ENCODE measurements at places on chromosomes 5 and 9.

DNA sequence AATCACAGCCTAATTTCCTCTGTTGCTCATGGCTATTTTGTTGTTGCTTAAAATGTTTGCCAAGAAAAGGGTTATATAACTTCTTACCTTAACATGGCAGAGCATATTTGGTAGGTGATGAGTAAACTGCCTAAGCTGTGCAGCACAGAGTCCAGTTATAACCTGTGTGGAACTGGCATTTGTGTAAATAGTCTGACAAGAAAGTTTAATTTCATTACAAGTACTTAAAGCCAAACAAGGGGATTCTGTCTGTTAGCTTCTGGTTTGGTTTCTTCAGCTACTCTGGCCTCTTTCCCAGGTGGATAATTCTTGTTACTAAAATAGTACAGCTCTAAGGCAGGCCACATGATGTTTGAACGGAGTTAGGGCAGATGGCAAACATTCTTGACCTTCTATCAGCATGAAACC, 72.2 kb downstream of the PTCD2 start:
- DNase-seq = no peak

DNA sequence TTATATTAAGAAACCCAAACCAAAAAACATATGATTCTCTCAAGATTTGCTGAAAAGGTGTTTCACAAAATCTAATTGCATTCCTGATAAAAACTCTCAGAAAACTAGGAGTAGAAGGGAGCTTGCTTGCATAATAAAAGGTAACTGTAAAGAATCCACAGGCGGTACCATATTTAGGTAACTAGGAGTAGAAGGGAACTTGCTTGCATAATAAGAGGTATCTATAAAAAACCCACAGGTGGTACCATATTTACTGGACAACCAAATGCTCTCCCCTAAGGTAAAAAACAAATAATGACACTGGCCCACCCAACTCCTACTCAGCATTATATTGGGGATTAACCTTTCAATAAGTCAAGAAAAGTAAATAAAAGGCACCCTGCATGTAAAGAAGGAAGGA, 57.5 kb upstream of the FCN1 start:
- DNase-seq = no peak

- DNase-seq = no peak
Measured at GRCh38 chr9:117574099-117574498, 130.1 kb upstream of the TLR4 start.

- no peak for DNase-seq
Measured at GRCh38 chr5:38166832-38167231, 91.5 kb upstream of the EGFLAM start.

GRCh38 chr5:146048994-146049703, 56.2 kb downstream of the PLAC8L1 start:
- DNase-seq = peak; percentile 74

GRCh38 chr5:93893075-93893474, 151.7 kb upstream of the POU5F2 start:
- no peak for DNase-seq

DNA sequence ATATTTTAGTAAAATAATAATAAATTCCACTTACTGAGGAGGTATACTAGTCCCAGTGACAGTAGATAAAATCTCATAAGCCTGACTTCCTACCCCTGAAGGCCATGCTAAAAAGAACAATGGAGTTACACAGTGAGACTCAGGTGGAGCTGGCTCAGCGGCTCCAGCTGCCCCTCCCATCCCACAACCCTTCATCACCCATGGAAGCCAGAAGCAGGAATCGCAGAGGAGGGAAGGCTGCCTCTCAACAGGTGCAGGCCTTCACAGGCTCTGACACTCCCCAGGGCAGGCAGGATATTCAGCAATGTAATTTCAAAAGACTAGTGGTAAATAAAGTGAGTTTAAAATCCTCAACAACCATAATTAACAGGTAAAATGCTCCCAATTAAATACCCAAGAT, 67.5 kb downstream of the FANCC start:
- no peak for DNase-seq

DNA sequence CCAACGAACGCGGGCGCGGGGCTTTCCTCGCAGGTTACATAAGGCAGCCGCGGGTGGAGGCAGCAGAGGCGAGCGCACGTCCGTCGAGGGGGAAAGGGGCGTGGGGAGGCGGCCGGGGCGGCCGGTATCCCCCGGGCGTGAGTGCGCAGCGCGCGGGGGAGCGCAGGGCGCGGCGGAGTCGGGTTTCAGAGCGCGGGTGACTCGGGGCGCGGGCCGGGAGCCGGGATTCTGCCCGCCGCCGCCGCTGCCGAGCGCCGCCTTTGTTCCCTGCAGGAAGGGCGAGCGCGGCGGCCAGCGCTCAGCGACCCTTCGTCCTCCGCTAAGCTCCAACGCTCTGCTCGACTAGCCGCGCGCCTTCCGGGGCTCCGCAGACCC, at the start of gene COL15A1:
Gene COL15A1 (plus strand): TSS at position 226 of the 375 bp plus-strand sequence. CDS start 155 bp downstream, outside the sequence.
- DNase-seq = no peak

- DNase-seq = peak; percentile 41
Measured at GRCh38 chr9:91089405-91090129, 272.2 kb downstream of the AUH start.

DNA sequence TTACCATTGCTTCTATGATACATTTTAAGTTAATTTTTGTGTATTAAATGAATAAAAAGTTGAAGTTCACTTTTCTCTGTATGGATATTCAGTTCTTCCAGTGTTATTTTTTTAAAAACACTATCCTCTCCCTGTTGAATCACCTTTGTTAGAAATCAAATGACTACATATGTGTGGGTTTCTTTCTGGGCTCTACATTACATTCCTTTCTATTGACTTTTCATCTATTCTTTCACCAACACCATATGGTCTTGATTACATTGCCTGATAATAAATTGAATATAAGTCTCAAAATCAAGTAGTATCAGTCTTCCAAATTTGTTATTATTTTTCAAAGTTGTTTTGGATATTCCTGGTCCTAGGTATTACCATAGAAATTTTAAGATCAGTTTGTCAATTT, 7.3 kb upstream of the RASEF start:
- no peak for DNase-seq

DNA sequence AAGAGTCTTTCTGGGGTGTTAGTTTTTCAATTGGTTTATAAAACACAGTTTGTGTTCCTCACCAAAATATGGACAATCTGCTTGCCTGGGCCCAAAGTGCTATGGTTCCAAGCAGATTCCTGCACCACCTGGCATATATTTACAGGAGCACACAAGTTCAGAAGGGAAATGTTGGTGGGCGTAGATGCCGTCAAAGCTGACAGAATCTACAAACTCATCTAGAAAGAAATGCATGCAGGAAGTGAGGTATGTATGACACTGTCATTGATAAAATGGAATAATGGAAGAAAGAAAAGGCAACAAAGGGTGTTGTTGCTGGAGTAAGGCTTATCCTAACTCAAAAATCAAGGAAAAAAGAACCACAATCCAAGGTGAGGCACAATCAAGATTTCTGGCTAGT, 225.8 kb downstream of the MLLT3 start:
- no peak for DNase-seq

- no peak for DNase-seq
Measured at GRCh38 chr5:94672746-94673145, 54.3 kb downstream of the SLF1 start.

GRCh38 chr9:131667576-131667975, 72.3 kb downstream of the RAPGEF1 start:
- DNase-seq = no peak

DNA sequence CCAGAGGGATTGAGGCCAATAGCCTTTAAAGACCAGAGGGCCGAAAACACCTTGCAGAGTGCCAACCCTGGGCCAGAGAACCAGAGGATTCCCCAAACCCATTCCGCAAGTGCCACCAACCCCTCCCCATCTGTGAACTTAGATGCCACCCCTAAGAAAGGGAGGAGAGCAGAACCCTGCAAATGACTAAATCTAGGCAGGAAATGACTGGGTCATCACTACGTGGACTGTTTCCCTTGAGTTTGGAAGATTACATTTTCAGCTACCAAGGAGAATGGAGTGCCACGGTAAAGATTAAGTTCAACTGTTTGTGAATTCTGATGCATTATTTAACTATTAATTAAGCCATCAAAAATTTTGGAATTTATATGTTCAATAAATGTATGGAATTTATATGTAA, 142.8 kb downstream of the ENC1 start:
- DNase-seq = peak; percentile 26

- peak; percentile 40 for DNase-seq
Measured at GRCh38 chr9:110255034-110255462, 1.3 kb downstream of the TXN start.

DNA sequence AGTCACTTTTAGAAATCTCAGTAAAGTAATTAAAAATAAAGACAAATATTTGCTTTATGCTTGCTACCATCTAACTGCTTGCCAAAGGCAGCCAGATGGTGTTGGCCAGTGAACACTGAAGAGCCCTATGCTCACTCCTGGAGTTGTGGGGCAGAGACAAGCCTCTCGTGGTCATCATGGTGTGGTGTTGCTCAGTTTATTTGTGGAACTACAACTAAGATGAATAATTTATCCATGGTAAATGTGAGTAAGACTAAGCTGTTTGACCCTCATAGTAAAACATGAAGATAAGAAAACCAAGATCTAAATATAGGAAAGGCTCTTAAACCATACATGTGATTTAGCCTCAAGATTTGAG, 100.7 kb downstream of the PDE8B start:
- no peak for DNase-seq

GRCh38 chr9:81069923-81070322, 619.4 kb downstream of the TLE1 start:
- DNase-seq = no peak

- DNase-seq = no peak
Measured at GRCh38 chr5:80736730-80737129, 81.9 kb upstream of the DHFR start.

GRCh38 chr9:124770359-124771020, 621 bp downstream of the NR6A1 start:
- no peak for DNase-seq

- DNase-seq = no peak
Measured at GRCh38 chr9:35488021-35488420, 1.9 kb upstream of the RUSC2 start.

- DNase-seq = no peak
Measured at GRCh38 chr5:166772770-166773169, 1518.7 kb upstream of the WWC1 start.

DNA sequence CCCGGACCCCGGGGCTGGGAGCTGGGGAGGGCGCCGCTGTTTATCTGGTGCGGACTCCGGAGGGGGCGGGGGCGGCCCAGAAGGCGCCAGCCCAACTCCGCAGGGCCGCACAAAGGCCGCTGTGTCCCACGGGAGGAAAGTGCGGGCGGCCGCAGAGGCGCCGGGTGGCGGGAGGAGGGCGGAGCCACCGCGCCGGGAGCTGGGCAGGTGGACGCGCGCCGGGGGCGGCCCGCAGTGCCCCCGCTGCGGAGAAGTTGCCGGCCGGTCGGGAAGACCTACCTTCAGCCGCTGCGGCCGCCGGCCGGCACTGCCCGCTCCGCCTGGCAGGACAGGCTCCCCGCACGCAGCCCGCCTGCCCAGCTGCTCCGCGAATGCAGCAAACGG, 43.6 kb downstream of the NACC2 start:
- peak; percentile 48 for DNase-seq

DNA sequence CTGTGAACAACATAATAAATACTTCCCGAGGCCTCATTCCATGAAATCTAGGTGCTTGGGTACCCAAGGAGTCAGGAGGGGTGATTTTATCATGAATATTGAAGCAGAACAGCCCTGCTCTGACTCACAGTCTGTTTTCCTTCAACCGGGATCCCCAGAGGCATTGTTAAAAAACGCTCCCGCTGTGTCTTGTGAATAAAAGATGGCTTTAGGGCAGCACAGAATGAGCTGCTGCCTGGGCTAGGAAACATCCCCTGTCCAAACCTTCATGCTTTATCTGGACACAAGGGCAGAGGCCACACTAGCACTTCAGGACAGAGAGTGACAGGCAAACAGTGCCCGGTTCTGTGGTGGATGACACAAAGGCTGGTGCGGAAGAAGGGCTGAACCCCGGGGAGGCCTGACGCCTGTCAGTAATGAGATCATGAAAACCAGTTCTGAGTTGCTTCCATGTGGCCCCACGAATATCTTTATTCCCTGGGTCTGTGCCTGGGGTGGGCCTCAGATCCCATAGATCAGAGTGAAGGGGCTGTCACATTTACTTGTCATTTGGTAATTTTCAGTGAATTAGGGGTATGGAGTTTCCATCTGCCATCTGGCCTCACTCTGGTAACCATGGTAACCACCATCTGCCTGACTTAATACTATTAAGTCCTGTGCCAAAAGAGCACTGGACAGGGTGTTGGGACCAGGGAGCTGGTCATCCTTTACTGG, 2.6 kb downstream of the IGFBPL1 start:
- DNase-seq = no peak

GRCh38 chr9:121120386-121120785, 45.6 kb downstream of the CNTRL start:
- DNase-seq = no peak

DNA sequence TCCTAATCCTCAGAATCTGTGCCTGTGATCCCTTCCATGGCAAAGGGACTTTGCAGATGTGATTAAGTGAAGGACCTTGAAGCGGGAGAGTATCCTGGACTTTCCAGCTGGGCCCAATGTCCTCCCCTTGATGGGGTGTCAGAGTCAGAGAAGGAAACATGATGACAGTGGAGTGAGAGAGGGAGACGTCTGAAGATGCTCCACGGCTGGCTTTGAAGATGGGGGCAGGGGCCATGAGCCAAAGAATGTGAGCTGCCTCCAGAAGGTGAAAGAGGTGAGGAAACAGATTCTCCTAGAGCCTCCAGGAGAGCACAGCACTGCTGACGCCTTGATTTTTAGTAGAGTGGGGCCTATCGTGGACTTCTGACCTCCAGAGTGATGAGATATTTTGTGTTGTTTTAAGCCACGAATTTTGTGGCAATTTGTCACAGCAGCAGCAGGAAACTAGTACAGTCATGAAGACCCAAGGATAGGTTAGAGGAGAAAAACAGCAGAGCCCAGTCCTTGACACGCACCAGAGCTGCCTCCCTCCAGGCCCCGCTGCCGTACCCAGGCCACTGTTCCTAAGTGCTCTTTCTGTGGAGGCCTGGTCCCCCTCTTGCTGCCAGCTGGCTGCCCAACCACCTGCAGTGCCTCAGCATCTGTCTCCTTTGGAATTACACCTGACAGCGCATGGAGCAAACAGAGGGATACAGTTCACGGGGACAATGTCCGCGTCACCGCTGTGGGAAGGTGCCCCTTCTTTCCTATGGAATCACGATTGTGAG, 78.1 kb downstream of the MACROH2A1 start:
- DNase-seq = no peak
